Dorsolateral prefrontal cortex (tissue), 122 donors: ENCODE measurements at places on chromosomes 12 and 14. TPM values are rescaled to one million over a fixed set of nuclear protein-coding genes. Genes with fewer than 3 reads are reported as not detected.

- DNase-seq, result no peak
These were observed 19.2 kb downstream of the IL26 start for GRCh38 chr12:68206446-68206845.

GRCh38 chr12:125189015-125189414, 123.8 kb downstream of the AACS start:
- peak; percentile 46 for DNase-seq

GRCh38 chr14:50310445-50310844, 1.6 kb downstream of the L2HGDH start:
- no peak for DNase-seq

- no peak for DNase-seq
These were observed 629.5 kb downstream of the TRHDE start for GRCh38 chr12:72901685-72902084.

DNA sequence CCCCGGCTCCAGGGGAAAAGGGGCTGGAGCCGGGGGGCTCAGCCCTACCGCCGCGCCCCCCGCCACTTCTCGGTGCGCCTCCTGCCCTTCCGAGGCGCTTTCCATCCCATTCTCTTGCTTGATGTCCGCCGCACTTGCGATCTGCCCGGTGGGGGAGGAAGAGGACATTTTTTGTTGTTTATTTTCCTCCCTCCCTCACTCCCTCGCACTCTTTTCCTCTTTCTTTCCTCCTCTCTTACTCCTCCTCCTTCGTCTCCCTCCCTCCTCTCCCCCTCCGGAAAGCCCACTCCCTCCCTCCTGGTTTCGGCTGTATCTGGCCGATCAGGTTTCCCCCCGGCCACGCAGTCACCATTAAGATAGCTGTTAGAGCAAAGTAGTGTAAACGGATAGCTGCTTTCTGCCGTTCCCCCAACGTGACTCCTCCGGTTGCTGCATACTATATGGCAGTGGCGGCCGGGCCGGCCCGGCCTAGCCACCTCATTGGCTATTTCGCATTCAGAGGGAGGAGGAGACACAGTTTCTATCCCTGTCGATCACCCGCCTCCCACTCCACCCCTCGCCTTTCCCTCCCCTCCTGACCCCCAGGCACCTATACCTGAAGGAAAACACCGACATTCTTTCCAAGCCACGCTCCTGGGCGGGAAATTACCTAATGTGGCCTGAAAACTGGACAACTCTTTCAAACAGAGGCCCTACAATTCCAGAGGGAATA, at the start of gene SIX4:
Gene SIX4 (minus strand): TSS at position 445 of the 712 bp plus-strand sequence. CDS start 277 bp downstream, at position 168.
- peak; percentile 43 for DNase-seq

DNA sequence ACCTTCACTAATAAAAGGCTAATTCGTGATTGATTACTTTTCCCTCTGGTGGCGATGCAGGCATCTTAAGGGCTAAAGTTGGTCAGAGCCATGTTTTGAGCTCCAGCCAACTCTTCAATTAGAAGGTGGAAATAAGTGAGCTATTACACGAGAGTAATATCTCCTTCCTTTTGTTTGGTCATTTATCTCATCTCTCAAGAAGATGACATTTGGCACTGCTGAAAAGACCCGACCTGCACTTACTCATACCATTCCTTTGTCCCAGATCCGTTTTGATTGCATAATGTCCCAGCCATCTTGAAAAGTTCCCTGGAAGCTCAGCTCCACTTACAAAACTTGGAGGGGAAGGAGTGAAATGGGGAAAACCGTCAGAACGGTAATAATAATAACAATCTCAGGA, 316.2 kb downstream of the VRK1 start:
- DNase-seq, result no peak

DNA sequence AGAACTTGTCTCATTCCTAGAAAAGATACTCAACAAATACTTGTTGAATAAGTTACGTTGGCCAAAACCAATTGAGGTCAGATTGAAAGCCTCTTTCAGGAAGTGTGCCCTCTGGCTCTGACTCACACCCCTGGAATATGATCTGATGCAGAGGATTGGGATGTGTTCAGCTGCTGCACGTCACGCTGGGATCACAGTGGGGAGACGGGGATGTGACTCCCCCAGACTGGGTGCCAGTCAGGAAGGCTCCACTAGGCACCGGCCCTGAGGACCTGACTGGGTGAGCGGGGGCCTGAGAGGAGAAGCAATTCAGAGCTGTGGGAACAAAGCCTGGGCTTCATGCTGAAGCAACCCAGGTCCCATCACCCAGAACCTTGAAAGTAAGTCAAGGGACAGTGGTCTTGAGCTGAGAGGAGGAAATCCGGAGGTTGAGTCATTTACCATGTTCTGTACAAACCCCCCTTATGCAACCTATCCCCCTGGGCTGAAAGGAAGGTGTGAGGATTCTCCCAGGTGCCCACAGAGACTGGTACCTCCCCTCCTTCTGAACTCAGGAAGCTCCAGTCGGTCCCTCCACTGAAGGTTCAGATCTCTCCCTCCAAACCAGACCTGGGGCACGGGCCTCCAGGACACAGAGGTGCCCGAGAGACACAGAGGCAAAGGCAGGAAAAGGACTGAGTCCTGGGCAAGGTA, 3.9 kb downstream of the CEBPE start:
- DNase-seq, result no peak

CARMIL3 gene
- total RNA-seq, result 10.8 TPM

GUCY2C gene
- total RNA-seq, result 0.28 TPM

PAPOLA gene
- total RNA-seq, result 162 TPM

ZNF891 gene
- total RNA-seq, result 7.8 TPM

EFS gene
- 46.7 TPM for total RNA-seq

TUBA1C gene
- total RNA-seq, result 9.9 TPM

REP15 gene
- 2.0 TPM for total RNA-seq
